Psoas muscle (tissue), 8 donors: ENCODE measurements at places on chromosomes 1 and 21. TPM values are rescaled to one million over a fixed set of nuclear protein-coding genes. Genes with fewer than 3 reads are reported as not detected.

TNFAIP8L2 gene
- total RNA-seq: 1.3 TPM

SPRR2E gene
- not detected for total RNA-seq

DNA sequence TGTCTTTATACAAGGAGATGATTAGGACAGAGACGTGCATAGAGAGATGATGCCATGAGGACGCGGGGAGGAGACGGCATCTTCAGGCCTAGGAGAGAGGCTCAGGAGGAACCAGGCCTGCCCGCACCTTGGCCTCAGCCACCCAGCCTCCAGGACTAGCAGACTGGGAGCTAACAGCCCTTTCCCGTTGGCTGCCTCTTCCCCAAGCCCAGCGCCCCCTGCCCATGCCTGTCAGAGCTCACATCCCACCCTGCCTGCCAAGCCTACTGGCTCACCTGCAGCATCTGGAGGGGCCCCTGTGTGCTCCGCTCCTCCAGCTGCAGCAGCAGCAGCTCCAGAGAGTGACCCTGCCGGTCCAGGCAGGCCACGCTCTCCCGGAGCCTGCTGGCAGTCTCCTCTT, 4.0 kb upstream of the TRIM11 start:
- H3K27me3 ChIP-seq: peaks cover 12% of the 10 kb centered on the region
- H3K4me1 ChIP-seq: peaks cover under 1% of the 10 kb centered on the region
- no peak overlapping the region for H3K4me3 ChIP-seq
- no peaks in the 10 kb centered on the region for H3K36me3 ChIP-seq
- DNase-seq: no peak
- no peak overlapping the region for H3K27ac ChIP-seq

DNA sequence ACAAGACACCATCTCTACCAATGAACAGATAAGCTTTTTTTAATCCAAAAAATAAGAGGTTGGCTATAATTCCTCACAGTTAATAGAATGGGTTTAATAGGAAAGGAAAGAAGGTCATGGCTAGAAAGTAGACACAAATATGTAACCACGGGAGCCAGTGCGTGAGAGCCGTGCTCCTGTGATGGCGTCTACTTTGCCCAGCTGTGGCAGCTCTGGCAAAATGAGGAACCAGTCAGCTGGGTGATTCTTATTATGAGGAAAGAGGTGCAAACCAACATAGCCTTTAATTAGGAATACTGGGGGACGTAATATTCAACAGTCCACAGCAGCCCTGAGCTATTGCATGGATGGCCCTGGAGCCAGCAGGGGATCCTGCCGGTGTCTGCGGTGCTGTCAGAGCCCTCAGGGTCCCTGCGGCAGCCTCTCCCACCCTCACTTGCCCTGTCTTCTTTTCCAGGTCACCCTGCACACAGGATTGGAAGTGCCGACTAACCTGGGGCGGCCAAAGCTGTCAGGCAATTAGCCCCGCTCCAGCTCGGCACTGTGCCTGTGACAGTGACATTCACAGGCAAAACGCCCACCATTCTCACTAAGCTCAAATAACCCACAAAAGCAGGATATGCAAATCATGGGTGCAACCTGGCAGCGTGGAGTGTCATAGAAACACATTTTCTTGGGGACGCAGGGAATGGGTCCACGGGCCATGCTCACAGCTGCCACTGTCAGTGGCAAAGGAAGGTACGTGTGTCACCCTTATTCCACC, 25.9 kb upstream of the GNPAT start:
- no peaks in the 10 kb centered on the region for H3K4me1 ChIP-seq
- DNase-seq: no peak
- no peak overlapping the region for H3K27ac ChIP-seq
- no peak overlapping the region for H3K4me3 ChIP-seq

DNA sequence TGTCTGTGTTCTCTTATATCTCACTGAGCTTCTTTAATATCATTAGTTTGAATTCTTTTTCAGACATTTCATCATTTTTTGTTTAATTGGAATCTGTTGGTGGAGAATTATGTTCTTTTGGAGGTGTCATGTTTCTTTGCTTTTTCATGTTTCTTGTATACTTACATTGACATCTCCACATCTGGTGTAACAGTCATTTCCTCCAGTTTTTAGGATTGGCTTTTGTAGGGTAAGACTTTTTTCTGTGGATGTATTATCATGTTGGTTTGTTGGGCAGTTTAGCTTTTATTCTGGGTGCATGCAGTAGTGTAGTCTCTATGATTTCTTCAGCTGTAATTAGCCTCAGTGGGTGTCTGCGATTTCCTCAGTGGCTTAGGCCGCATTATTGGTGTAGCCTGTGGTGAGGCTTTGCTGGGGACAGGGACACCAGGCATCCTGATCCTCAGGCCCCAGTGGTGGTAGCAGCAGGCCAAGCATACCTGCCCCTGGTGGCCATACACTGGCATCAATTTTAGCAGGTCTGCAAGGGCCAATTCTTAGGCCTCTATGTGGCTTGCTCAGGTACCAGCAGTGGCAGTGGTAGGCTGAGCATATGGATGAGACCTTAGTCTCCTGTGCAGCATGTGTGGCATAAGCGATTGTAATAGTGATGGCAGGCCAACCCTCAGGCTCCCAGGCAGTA, 77.6 kb upstream of the SAMD13 start:
- no peak overlapping the region for H3K27ac ChIP-seq
- no peak for DNase-seq
- H3K4me3 ChIP-seq: no peak overlapping the region
- no peaks in the 10 kb centered on the region for H3K4me1 ChIP-seq

GRCh38 chr1:196779093-196779492, 4.5 kb downstream of the CFHR3 start:
- DNase-seq: no peak
- no peaks in the 10 kb centered on the region for H3K36me3 ChIP-seq
- no peaks in the 10 kb centered on the region for H3K4me1 ChIP-seq
- H3K4me3 ChIP-seq: no peak overlapping the region
- H3K27me3 ChIP-seq: no peaks in the 10 kb centered on the region

GRCh38 chr1:26346274-26347033, 7.5 kb downstream of the CRYBG2 start:
- H3K36me3 ChIP-seq: no peaks in the 10 kb centered on the region
- DNase-seq: no peak
- H3K27ac ChIP-seq: no peak overlapping the region
- H3K4me3 ChIP-seq: no peak overlapping the region
- H3K27me3 ChIP-seq: peaks cover 9% of the 10 kb centered on the region
- no peaks in the 10 kb centered on the region for H3K4me1 ChIP-seq
